Fibroblast of pulmonary artery (primary cell): ENCODE measurements at places on chromosomes 4 and X.
A peak's percentile ranks its signal among the peaks of the same experiment; 100 is the strongest.

DNA sequence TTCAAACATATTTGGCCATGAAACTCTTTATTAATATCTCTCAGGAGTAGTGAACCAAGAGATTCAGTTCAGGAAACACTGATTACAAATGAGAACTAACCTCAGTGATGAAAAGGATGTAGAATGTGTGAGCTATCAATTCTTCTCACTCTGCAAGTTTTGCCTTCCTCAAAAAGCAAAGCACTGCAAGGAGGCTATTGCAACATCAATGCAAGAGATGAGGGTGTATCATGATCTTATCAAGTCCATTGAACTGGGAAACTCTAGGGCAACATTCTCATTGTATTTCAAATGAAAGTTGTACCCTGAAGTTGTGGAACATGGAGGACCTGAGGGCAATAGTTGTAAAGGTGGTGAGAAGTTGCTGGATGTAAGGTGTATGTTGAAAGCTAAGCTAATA is 56.4 kb upstream of the VEGFC start:
- DNase-seq: peak; percentile 25

- peak; percentile 79 for DNase-seq
Measured at GRCh38 chr4:10582059-10582686, 102.4 kb downstream of the CLNK start.

- no peak for DNase-seq
Measured at GRCh38 chrX:106171293-106171820, 3.3 kb downstream of the PWWP3B start.

DNA sequence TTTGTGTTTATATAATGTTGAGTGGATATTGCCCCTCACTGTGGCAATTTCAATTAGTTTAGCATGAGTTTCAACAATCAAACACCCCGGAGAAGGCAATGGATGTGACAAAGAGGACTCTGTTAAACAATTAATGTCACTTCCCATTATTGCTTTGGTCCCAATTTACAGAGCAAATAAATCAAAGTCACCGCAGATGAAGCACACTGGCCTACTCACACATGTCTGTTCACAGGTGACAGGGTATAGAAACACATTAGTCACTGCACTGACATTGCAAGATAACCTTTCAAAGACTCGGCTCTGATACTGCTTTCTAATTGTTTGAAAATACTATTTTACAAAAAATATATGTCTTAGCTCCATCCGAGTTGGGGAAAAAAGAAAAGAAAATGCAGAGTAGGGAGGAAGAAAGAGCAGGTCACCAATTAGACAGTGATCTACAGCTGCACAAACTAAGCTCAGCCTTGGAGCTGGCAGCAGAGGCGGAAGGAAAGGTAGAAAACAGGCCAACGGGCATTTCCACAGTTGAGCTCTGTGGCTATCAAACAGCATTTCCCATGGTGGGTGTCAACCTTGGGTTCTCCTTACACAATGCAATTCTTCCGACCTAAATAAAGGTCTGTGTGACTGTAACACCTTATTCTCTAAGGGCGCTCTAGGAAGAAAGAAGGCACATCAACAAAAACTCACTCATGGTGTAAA is 53.9 kb downstream of the PPARGC1A start:
- no peak for DNase-seq

DNA sequence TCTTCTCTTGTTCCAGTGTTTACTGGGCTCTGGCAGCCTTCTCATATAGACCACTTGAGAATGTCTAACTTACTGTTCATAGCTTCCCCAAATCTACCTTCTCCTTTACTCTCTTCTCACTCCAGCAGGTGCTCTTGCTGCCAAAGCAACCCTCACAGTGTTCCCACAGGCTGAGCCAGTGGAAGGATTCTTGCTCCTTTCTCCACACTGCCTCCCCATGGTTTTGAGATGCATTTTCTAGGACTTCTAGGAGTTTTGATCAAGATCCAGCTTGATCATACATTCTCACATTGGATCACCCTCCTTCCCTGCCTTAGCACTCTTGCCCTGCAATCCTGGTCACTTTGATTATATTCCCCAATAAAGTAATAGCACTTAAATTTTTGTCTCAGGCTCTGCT is 230.8 kb downstream of the TMEM47 start:
- DNase-seq: peak; percentile 8

DNA sequence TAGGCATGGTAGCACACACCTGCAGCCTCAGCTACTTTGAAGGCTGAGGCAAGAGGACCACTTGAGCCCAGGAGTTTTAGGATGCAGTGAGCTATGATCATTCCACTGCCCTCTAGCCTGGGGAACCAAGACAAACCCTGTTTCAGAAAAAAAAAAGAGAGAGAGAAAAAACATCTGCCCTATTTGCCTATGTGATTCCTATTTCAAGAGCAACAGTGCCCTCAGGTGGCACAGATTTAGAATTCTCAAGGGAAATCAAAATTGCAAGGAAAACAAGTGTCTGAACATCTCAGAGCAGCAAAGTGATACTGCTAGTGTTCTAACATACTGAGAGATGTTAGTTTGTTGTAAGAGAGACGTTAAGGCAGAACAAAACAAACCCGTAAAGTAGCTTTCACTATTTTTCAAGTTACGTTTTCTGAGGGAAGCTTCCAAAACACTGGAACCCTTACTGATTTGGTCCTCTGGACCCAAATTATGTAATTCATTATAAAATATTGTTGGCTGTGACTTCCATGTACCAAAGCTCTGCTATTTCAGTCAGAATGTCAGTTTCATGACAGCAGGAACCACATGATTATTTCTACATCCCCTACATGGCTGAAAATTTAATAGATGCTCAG is 7.9 kb downstream of the BDH2 start:
- peak; percentile 85 for DNase-seq

DNA sequence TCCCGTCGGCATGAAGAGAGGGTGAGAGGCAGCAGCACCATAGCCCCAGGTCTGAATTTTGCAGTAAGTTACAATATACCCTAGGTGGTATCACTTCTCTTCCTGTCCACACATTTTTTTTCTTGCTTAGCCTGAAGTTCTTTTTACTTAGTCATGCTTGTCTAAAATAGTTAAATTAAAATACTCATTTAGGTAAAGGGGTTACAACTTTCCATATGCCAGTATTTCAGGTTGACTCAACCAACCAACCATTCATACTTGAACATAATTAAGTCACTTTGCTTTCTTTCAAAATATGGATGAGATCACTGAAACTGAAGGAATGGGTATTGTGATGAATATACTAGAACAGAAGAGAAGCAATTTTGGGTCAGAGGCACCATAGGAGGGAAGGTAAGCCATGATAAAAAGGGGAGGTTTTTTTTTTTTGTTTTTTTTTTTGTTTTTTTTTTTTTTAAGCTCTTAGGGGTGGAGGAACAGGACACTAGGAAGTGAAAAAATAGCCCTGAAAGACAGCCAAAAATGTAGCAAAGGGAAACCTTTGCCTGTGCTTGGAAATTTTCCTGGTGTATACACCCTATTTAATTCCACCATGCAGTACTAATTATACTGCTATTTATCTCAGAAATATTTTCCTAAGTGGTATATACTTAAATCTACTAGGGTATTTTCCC is 41.8 kb downstream of the RPS6KA3 start:
- DNase-seq: no peak

DNA sequence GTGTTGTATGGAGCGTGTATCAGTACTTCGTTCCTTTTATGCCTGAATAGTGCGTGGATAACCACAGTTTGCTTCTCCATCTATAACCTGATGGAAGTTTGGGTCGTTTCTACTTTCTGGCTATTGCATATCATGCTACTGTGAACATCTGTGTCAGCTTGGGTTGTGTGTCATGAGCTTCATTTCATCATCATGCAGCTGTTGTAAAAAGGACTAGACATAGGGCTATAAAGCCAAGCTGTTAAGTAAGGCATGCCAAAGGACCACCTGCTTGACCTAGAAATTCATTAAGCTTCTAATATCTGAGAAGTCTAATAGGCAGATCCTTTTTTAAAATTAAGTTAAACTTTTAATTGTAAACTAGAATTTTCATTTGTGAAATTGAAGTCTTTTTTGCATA is 18.4 kb downstream of the SMS start:
- peak; percentile 48 for DNase-seq

GRCh38 chr4:37594099-37594498 is 92.1 kb downstream of the RELL1 start:
- no peak for DNase-seq

DNA sequence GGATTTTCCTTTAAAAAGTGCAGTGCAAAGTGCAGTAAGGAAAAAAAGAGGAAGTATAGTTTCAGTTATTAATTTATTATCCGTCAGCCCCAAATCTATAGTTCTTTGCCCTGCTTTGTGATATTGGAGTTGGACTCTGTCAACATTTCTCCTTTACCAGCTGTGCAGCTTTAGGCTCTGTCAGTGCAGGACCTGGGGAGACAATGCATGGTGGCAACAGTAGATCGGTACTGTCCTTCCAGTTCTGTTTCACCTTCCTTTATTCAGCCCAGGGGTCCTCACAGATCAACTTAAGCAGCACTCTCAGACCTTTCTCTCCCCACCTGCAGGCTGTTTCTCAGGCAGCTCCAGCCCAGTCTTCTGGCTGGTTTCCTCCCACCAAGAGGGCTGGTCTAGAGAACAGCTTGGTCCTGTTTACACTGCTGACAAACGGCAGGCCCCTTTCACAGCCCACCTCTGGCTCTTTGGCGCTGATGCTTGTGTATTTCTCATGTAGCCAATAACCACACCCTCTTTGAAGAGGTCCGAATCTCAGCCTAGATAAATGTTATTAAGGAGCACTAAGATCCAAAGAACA is 71.6 kb downstream of the MCUB start:
- peak; percentile 60 for DNase-seq

DNA sequence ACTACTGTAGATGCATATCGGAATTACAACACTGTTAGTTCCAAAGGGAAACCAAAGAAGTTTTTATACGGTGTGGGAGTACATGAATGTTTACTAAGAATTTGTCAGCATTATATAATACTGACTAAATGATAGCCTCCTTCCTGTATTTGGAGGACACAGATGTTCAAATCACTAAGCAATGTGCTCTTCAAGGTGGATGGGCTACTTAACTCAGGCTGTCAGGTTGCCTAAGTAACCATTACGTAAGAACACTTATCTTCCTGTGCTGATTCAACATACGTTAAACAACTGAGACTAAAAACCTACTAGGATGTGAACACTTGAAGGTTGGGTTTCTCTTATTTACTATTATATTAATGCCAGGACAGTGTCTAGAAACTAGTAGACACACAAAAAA is 81.9 kb upstream of the HPGD start:
- peak; percentile 82 for DNase-seq

- DNase-seq: no peak
Measured at GRCh38 chrX:13386092-13386491, 66.2 kb upstream of the ATXN3L start.

DNA sequence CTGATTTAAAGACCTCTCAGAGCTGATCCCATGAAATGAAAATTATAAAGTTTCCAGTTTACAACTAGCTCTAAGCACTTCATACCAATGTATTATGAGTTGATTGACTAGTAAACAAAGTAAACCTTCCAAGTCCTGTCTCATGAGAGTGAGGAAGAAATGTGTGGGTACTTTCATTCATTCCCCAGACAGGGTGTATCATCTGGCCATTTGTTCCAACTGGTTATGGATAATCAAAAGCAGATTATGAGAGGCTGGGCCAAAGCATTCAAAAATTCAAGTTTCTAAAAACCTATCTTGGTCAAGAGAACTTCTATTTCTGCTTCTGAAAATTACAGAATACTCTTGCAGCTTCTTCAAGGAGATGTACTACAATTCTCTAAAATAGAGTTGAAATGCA is 193.3 kb upstream of the RASGEF1B start:
- no peak for DNase-seq

DNA sequence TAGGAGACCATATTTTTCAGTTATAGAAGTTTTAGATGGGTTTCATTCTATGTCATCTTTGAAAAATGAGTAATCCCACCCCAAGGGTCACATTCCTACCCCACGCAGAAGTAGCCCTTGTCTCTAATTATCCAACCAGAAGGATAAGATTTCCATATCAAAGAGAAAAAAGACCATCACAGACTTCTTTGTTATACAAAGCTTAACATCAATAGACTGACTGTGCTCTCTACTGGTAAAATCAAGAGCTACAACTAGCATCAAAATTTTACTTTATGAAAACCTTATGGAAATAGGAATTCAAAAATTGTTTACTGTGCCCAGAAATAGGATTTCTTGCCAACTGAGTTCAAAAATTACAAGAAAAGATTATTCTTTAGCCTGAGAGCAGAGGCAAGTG is 24.9 kb downstream of the TNMD start:
- peak; percentile 3 for DNase-seq

- DNase-seq: no peak
Measured at GRCh38 chr4:186826846-186827533, 103.3 kb upstream of the FAT1 start.

GRCh38 chr4:26819026-26819425 is 41.6 kb upstream of the STIM2 start:
- no peak for DNase-seq

- DNase-seq: no peak
Measured at GRCh38 chr4:80062527-80062926, 10.5 kb downstream of the ANTXR2 start.

DNA sequence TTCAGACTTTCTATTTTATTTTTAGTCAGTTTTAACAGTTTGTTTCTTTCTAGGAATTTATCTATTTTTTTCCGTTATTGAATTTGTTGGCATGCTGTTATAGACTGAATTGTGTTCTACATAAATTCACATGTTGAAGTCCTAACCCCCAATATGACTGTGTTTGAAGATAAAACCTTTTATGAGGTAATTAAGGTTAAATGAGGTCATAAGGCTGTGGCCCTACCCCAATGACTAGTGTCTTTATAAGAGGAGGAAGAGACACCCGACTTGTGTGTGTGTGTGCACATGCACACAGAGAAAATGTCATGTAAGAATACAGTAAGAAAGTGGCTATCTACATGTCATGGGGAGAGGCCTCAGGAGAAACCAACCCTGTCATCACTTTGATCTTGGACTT is 146.3 kb downstream of the BRWD3 start:
- no peak for DNase-seq

- peak; percentile 42 for DNase-seq
Measured at GRCh38 chr4:40687676-40688389, 58.2 kb upstream of the RBM47 start.
